ENCODE measurements at places on chromosomes 11 and 22.

GRCh38 chr11:41983475-41983874, 524.0 kb upstream of the LRRC4C start:
- no peak for DNase-seq

- no peak for DNase-seq
Observed at GRCh38 chr11:22431106-22431505, 92.9 kb downstream of the SLC17A6 start.

DNA sequence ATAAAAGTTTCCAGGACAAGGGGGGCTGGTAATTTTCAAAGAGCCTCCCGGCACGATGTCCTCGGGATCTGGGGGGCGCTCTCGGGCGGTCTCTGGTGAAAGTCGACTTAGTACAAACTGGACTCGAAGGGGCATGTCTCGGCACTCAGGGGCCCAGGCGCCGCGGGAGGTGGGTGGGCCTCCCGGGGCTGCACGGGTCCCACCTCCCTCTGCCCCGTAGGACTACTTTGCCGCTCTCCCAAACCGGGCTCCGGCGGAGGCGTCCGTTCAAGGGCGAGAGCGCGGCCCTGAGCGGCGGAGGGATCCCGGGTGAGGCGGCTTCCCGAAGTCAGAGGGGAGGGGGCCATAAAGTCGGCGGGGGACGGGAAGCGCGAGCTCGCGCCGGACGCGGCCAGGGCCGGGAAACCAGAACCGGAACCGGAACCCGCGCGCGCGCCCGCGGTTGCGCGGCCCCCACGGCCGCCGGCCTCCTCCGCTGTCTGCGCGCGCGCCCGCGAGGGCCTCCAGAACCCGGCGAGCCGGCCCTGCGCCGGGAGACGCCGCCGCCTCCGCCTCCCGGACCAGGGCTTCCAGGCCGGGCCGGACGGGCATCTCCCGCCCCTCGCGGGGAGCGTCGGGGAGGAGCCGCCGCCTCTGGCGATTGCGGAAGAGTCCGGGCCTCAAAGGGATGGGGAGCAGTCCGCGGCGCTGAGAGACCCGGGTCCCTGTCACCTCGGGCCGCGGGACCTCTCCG, at the start of gene ARHGEF12:
Gene ARHGEF12, plus strand, starts transcription at position 506 of the 733 bp plus-strand sequence. CDS start 831 bp downstream, outside the sequence.
- DNase-seq: peak; percentile 91

DNA sequence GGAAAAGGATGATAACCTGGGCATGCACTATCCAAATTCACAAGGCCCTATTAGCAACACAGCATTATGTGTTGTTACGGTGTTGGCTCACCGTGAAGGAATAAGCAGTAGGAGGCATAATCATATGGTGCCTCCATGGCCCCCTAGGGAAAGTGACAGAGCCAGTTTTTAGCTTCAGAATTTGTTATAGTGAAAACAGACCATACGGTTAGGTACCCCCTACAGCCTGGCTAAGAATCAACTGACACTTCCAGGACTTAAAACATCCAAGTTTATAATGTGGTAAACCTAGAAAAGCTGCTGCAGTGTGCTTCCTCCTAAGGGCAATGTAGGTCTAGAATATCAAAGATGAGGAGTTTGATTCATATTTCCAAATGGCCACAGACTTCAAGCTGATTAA, 30.4 kb downstream of the KIF18A start:
- DNase-seq: no peak

DNA sequence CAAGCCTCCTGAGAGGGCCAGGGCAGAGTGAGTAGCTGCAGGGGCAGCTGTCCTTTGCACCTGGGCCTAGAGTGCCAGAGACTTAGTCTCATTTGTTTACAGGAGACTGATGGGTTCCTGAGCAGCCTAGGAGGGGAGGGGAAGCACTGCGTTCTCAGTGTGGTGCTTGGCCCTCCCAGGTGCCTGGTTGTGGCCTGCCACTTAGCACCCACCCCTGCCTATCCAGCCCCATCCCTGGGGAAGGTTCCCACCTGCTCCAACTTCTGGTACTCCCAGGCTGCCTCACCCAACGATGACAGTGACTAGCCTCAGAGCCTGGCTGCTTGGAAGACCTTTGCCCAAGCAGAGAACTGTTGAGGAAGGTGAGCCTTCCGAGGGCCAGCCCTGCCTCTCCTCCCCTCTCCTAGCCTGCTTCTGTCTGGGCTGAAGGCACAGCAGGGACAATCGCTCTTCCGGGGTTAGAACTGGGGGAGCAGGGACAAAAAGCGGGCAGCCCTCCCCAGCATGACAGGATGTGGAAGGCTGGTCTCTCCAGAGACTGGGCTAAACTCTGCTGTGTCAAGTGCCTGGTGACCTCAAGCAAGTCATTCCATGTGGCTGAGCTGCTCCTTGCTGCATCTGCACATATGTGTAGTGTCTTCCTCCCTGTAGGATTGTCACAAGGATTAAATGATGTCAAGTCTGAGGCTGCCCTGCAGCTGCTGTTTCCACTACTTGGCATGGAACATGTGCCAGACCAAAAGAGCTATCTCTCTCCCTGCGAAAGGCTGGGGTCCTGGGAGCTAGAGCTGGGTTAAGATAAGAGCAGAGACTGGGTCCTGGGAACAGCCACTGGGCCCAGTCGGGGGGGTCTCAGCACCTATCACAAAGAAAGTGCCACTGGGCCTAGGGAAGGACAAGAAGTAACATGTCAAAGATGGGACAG, 9.9 kb downstream of the KCNQ1OT1 start:
- DNase-seq: no peak

GRCh38 chr11:98710986-98711385, 309.8 kb upstream of the CNTN5 start:
- DNase-seq: no peak

DNA sequence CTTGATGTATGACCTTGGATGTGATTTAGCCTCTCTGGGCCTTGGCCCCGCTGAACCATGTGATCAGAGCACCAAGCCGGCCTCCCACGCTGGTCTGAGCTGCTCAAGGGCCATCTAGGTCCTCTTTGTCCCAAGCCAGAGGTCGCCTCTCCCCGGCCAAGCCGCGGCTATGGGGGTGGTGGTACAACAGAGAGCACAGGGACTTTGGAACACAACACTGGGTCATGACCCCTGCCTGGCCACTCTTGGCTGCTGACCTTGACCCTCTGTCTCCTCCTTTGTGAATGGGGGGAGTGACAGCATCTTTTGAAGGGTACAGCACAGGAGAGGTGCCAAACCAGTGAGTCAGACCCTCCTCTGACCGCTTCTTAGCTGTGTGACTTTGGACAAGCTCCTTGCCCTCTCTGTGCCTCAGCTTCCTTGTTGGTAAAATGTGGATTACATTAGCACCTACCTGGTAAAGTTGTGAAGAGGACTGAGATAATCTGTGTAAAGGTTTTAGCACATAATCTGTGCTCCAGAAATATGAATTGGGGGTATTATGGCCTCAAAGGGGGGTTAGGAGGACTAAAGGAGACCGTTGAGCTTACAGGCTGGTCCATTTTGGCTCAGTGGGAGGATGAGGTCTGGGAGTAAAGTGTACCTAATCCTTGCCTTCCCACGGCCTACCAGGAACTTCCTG, 4.7 kb downstream of the SCYL1 start:
- no peak for DNase-seq

DNA sequence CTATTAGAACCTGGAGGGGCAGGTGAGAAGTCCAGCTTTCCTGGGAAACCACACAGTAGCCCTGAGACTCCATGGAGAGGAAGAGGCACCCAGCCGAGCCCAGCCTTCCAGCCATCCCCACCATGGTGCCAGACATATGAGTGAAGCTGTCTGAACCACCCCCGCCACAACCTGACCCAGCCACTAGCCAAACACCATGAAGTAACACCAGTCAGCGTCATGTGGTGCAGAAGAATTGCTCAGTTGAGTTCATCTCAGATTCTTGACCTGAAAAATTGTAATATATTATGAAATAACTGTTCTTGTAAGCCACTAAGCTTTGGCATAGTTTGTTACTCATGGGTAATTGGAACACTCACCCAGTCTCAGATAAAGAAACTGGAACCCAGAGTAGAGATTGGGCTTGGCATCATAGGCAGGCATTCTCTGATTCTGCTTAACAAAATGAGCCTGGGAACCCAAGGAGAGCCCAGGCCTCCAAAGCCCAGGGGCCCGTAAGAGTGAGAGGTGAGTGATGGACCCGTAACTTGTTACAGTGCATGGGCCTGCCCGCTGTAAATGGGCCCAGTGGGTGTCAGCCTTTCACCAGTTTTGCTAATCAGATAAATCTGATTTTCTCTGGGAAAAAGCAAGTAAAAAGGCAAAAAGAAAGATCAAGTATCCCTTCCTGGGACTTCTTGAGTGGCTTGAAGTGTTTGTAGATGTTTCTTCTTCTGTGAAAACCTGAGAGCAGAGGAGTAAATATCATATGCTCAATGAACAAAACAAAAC, 305.5 kb downstream of the DDX10 start:
- no peak for DNase-seq

- no peak for DNase-seq
Observed at GRCh38 chr22:22037740-22038139, 55.2 kb upstream of the TOP3B start.

DNA sequence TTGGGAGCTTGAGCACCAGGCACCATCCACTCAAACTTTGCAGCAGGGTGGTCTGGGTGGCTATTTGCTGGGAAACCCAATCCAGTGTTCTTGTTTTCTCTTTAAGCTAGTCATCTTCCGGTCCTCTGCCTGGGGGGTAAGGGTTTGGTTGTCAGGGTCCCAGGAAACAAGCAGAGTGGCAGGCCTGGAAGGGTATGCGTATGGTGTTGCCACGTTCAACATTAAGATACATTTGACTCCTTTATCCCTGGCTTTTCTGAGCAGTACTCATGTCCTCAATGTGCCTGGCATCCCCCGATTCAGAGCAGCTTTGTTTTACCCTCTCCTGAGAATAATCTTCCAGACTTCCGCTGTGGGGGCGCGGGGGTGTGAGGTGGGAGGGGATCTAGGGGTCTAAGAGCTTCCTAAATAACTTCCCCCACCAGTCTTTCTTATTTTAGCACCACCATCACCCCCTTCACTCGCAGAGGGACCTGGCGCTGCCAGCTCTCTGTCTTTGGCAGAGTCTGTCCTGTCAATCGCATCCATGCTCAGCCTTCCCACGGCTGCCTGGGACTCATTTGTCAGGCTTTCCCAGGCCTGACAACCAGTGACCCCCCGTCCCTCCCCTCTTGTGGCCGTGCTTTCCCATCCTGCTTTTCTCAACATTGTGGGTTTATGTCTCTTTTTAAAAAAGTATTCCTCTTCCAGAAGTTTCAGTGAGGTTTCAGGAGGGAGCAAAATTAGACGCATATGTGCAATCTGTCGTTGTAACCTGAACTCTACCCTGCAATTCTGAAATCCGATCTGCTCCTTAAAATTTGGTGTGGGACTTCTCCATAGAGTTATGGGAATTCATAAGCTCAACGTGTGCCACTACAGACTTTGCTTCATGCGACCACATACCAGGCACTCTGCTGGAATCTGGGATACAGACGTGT, 27.0 kb upstream of the RBFOX2 start:
- DNase-seq: no peak

DNA sequence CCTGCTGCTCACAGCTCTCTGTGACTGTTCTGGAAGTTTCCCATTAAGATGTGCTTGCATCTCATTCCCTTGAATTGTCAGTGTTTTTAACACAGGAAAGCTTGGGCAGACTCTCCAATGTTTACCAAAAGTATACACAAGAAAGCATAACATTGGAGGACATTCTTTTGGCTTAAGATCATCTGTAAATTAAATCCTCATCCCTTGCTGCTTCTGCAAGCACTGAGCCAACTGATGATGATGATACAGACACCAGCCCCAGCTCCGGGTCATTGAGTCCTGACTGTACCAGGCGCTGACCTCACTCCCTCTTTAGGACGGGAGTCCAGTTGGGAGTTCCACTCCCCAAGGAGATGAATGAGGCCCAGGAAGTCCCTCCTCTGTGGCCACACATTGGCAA, 23.8 kb downstream of the CD82 start:
- peak; percentile 65 for DNase-seq

DNA sequence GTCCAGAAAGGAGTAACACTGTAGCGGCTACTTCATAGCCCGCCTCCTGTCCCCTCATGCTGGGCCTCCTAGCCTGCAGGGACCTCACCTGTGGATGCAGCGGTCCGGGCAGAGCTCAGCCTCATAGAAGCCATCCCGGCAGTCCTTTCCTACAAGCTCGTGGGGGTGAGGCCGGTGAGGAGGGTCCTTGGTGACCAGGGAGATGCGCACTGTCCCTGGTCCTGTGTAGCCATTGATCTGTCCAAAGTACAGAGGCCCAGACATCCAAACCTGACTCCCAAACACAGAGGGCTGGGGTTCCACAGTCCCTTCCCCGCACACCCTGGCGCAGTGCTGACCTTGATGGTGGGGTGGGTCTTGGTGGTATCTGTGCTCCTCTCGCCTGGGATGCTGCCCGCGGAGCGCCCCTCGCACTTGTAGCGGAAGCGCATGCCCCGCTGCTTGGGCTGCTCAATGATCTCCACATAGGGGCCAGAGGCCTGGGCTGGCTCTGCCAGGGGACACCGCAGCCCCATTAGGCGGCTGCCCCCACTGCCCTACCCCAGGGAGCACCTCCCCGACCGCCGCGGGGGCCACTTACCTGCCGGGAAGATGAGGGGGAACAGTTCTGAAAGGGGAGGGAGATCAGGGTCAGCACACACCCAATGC, 993 bp downstream of the RELA start:
- DNase-seq: no peak

GRCh38 chr22:49232319-49233067, 595.2 kb downstream of the BRD1 start:
- no peak for DNase-seq

DNA sequence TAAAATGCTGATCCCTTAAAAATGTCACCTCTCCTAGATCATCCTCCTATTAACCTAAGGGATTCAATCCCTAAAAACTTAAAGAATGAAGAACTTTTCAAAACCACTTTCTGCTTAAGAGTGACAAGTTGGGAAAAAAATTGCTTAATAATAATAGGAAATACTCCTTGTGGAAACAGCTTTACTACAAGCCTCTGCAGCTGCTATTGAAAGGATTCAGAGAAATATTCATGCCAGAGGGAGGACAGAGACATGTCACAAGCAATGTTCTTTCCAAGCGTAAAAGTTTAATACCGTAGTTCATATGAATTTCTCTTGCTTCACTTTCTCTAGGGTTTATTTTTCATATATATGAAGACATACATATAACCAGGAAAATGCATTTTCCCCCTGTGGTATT, 98.2 kb downstream of the ARHGAP20 start:
- no peak for DNase-seq

- DNase-seq: no peak
Observed at GRCh38 chr22:36334821-36335603, 52.8 kb downstream of the MYH9 start.

DNA sequence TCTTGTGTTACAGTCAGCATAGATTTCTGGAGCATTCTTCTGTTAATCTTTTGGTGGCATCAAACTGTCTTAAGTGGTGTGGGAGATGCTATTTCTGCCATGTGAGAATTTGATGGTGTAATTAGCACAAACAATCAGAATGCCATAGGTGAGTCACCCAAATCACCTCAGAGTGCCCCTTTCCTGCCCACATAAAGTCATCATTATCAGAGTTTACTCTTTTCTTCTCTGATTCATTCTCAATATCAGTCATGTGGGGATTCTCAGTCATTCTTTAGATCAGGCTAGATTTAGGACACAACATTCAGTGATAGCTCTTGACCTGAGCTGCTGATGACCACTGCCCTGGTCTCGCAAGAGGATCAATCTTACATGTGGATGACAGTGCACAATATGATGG, 23.7 kb upstream of the MS4A6A start:
- no peak for DNase-seq

Data from Caki2 (cell line).